ENCODE measurements at places on chromosomes 3 and 15.

DNA sequence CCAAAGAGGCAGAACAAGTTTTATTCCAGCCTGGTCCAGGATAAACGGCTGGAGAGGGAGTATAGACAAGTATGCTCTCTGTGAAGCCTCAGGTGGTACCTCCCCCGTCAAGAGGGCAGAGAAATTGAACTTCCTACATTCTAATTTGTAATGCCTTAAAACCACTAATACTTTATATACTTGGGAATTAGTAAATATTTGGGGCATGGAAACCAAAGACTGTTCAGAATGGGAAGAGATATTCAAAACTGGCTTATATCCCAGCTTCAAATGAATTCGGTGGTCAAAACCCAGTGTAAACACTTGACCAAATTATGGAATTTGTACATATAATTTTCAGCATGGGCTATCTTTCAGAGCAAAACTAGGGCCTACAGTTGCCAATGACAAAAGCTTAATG, 122.6 kb downstream of the FBN1 start:
- no peak for DNase-seq

- no peak for DNase-seq
Observed at GRCh38 chr3:17143893-17144664, 259.3 kb downstream of the PLCL2 start.

DNA sequence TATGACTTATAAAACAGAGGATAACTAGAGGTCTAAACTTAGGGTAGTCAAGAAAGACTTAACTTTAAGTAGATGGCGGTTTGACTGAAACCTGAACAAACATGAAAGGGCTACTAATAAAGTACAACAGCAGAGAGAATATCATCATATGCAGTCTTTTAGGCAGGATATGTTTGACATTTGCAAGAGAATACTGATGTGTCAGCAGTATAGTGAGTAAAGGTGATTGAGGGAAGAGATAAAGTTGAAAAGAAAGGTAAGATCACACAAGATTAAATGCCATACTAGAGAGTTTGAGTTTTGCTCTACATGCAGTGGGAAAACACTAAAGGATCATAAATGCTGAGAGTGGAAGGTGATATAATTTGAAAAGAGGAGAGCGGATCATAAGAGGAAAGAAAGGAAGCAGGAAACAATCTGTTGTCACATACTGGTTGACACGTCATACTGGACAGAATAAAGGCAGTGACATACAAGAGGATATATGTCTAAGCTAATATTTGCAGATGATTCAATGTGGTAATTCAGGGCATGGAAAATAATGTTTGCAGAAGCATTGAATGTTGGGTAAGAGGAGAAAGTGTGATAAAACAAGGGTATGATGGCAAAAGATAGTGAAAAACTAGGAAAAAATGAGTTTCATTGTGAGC, 223.0 kb downstream of the EPHA6 start:
- DNase-seq, result no peak

GRCh38 chr3:40018369-40018768, 209.0 kb downstream of the MYRIP start:
- no peak for DNase-seq

GRCh38 chr15:57911247-57911646, 154.3 kb downstream of the ALDH1A2 start:
- DNase-seq, result no peak

- DNase-seq, result no peak
Observed at GRCh38 chr15:27175472-27176153, 204.6 kb downstream of the GABRG3 start.

GRCh38 chr3:125498630-125499029, 21.4 kb downstream of the SNX4 start:
- no peak for DNase-seq

- no peak for DNase-seq
Observed at GRCh38 chr3:184810146-184810545, 1.8 kb upstream of the VPS8 start.

DNA sequence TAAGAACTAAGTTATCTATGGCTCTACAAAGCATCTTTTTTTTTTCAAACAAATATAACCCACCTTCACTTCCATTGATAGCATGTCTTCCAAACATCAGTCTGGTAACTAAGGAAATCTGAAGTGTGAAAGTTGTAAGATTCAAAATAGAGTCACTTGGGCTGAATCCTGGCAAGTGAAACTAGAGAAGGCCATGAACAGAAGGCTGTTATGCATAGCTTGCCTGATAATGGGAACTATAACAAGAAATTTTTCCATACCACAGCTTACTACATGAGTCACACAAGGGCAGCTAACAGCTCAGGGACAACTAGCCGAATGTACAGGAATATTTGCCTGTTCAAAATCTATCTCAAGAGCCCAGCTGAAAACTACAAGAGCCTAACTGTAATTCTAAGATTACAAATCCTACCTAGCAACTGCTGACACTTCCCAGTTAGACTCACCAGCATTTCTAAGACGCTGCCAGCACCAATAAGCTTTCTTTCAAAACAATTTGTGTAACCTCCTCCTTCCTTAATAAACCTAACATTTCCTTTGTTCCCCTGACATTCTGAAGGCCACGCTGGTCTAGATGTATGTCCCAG, 1066.5 kb downstream of the PLOD2 start:
- DNase-seq, result no peak

- DNase-seq, result peak; percentile 64
Observed at GRCh38 chr15:41603941-41604911, 45.2 kb downstream of the TYRO3 start.

DNA sequence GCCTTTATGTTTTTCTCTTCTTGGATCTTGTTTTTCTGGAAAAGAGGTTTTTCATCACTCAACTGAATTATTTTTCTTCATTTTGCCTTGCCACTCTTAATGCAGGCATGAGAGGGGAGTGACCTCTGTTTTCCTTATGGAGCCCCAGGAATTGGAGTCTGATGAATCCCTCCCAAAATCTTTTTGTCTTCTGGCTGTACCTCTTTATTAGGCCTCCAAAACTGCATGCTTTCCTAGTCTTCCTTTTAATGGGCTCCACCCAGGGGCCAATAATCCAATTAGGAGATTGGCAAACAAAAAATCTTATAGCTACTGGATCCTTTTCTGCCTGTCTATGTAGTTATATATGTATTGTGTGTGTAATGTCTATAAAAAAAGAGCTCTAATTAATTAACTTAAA, 192.4 kb upstream of the PEX5L start:
- no peak for DNase-seq

DNA sequence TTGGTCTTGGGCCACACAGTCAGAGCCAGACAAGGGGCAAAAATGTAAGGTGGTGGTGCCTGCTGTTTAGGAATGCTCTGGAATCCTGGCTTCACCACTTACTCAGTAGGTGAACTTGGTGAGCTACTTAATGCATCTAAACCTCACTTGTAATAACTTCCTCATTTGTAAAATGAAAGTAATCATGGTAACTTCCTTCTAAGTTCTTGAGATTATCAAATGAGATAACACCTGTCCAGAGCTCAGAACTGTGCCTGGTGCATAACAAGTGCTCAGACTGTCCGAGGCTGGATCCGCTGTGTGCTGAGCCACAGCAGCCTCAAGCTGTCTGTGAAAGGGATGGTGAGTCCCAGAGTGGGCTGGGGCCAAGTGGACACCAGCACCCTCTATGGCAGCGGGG, 62.8 kb upstream of the KY start:
- DNase-seq, result no peak

- DNase-seq, result no peak
Observed at GRCh38 chr3:178512647-178513046, 23.6 kb upstream of the KCNMB2 start.

Data from CD4-positive, alpha-beta T cell treated with Interleukin-1 beta for 1 hour (primary cell).